ENCODE measurements at places on chromosomes 7 and 10.

DNA sequence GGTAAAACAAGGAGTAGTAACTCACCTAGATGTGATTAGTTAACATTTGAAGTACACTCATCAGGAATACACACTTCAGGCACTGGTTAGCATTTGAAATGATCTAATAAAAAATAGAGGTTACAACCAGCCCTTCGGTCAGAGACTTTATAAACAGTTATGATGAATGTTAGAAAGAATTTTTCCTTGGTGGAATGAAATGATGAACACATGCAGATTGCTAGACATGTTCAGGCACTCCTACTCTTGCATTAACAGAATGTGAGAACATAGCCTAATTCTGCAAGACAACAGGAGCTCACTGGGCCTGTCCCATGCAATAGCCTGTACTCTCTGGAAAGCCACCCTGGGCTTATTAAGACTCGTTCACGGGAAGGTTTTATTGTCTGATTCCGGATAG lies 47.3 kb upstream of the TECTB start:
- DNase-seq: no peak

- DNase-seq: no peak
Observed at GRCh38 chr10:94428766-94429707, 26.7 kb downstream of the TBC1D12 start.

DNA sequence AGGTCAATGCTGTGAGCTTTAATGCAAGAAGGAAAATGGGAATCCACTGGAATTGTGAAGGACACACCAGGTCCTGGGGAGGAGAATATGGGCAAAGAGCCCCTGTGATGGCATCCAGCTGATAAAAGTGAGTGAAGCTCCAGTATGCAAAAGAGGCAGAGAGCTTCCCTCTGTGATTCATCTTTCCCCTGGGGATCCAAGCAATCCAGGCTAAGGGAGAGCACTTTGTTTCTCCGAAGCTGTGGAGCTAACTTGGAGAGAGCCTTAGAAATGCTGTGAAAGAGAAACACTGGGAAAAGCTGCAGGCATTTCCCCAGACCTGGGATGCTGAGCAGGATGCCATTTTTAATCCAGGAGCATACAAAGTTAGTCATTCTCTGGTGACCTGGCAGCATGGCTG lies 489.5 kb downstream of the SH2D4B start:
- no peak for DNase-seq

- no peak for DNase-seq
Observed at GRCh38 chr7:66321283-66321682, 116.1 kb downstream of the TPST1 start.

DNA sequence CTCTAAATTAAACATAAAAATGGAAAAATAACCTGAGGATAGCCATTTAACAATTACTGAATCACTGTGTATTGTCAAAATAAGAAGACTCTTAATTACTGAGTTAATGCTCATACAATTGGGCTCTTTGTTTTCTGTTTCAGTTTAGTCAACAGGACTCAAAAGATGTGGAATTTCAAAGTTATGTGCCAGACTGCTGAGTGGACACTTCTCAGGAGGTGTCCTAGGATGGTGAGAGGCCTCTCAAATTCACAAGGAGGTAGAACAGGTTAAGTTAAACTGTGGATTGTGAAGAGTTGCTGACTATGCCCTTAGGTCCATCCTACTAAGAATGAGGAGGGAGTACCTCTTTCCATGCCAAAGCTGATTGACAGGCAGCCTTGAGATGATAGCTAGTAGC lies 157.7 kb upstream of the CHRM2 start:
- no peak for DNase-seq

GRCh38 chr10:124865676-124866075 lies 64.1 kb downstream of the ABRAXAS2 start:
- no peak for DNase-seq

- DNase-seq: no peak
Observed at GRCh38 chr7:133135451-133135850, 53.6 kb upstream of the CHCHD3 start.

- DNase-seq: no peak
Observed at GRCh38 chr7:83794829-83795228, 145.9 kb upstream of the SEMA3E start.

DNA sequence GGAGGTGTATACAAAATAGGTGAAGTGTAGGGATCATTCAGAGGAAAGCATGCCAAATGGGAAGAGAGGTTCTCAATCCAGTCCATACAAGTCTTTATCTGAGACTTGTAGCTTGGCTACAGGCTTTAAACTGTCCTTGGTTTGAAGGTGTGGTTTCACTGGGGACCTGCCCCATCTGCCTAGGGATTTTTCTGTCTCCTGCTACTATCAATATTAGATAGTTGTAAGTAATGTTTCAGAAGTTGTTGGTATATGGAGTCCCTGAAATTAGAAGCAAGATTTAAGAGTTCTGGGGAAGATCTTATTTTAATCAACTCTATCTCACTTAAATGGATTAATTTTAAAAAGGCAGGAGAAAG lies 100.9 kb downstream of the ANKRD7 start:
- DNase-seq: no peak

Data from GOT3 (cell line).